ENCODE measurements at places on chromosomes 13 and 19.

DNA sequence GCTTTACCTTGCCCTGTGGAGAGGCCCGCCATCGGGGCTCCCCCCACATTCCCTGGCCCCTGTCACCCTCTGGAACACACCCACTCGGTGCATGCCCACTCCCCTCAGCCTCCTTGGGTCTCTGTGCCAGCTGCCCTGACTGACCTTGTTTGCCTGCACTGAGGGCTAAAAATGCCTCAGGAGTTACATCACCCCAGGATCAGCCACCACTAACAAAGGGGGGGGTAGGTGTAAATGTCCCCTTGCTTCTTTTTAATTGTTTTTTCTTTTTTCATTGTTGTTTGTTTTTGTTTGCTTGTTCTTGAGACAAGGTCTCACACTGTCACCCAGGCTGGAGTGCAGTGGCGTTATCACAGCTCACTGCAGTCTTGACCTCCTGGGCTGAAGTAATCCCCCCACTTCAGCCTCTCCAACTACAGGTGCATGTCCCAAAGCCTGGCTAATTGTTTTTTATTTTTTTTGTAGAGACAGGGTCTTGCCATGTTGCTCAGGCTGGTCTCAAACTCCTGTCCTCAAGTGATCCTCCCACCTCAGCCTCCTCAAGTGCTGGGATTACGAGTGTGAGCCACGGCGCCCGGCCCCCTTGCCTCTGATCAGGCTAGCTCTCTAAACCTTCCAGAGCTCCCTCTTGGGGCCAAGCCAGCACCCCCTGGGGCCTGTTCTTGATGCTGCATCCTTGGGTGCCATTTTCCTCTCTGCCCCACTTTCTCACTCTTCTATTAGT, 297.1 kb downstream of the UQCRFS1 start:
- DNase-seq: no peak

- DNase-seq: no peak
These were observed 565.0 kb downstream of the FGF9 start for GRCh38 chr13:22235950-22236290.

DNA sequence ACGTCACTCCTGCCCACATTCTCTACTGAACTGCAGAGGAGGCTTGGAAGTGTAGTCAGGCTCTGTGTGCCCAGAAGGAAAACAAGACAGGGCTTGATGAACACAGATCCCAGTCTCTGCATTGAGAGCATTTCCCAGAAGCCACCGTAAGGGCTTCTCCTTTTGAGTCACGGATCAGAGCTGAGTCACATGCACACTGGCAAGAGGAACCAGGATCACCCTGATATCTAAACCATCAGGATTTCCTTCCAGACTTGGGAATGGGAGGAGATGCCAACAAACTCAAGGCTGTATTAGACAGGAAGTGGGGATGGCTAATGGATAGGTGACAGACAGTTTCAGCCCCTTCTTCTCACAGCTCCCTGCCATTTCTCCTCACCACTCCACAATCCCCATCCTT, 17.7 kb upstream of the FBXO17 start:
- DNase-seq: no peak

GRCh38 chr13:104006625-104007075, 940.4 kb upstream of the SLC10A2 start:
- no peak for DNase-seq
